ENCODE measurements at places on chromosomes 3 and 15. TPM values are rescaled to one million over a fixed set of nuclear protein-coding genes. Genes with fewer than 3 reads are reported as not detected.

- DNase-seq = no peak
Observed at GRCh38 chr15:24678485-24678884, 2.9 kb downstream of the NPAP1 start.

DNA sequence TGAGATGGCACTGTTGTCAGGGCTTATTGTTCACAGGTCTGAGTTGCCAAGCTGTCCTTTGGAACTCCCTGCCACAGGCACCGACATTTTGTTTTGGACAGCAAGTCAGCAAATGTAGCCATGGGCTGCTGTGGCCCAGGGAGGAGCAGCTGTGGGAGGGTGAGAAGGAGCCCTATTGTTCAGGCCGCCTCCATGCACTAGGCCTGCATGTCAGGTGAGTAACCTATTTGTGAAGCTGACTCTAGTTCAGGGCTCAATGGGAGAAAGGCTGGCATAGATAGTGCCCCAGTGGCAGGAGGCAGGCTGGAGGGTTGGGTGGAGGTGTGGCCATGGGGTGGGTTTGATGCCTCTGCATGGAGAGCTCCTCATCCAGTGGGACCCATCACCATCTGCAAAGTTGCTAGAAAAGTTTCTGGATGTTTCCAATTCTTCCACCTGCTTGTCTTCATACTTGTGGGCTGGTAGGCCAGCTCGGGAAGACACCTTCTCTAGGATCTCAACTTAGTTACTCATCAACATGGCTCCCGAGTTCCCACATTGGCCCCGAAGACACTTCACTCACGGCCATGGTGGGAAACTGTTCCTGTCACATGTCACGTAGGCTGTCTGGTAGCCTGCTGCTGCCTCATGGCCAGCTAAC, 19.5 kb downstream of the AMOTL2 start:
- DNase-seq = no peak

Gene XCR1
- not detected for total RNA-seq

Gene CHST2
- total RNA-seq = 5.1 TPM

Gene GOLGA8J
- not detected for total RNA-seq

All from myocyte (in vitro differentiated cells).